SJSA1 (cell line): ENCODE measurements at places on chromosomes 7 and 10. TPM values are rescaled to one million over a fixed set of nuclear protein-coding genes. Genes with fewer than 3 reads are reported as not detected.

GRCh38 chr7:73844848-73845460 is 2.6 kb upstream of the METTL27 start:
- H3K4me3 ChIP-seq = no peak overlapping the region
- H3K27ac ChIP-seq = no peak overlapping the region
- DNase-seq = no peak
- no peaks in the 10 kb centered on the region for H3K27me3 ChIP-seq
- H3K4me1 ChIP-seq = peaks cover 19% of the 10 kb centered on the region
- H3K36me3 ChIP-seq = no peaks in the 10 kb centered on the region

GRCh38 chr7:50632561-50633413 is 67.6 kb upstream of the DDC start:
- H3K27me3 ChIP-seq = no peaks in the 10 kb centered on the region
- peak; percentile 33 for DNase-seq
- no peak overlapping the region for H3K27ac ChIP-seq

ZC3HAV1L gene
- total RNA-seq = 7.5 and 15.2 TPM in 2 replicates

CCL24 gene
- 0.45 TPM in 1 of 2 replicates, not detected in the other for total RNA-seq

ADIRF gene
- total RNA-seq = not detected in 2 replicates

GRM8 gene
- total RNA-seq = not detected in 2 replicates
